ENCODE measurements at places on chromosomes 13 and 19.

DNA sequence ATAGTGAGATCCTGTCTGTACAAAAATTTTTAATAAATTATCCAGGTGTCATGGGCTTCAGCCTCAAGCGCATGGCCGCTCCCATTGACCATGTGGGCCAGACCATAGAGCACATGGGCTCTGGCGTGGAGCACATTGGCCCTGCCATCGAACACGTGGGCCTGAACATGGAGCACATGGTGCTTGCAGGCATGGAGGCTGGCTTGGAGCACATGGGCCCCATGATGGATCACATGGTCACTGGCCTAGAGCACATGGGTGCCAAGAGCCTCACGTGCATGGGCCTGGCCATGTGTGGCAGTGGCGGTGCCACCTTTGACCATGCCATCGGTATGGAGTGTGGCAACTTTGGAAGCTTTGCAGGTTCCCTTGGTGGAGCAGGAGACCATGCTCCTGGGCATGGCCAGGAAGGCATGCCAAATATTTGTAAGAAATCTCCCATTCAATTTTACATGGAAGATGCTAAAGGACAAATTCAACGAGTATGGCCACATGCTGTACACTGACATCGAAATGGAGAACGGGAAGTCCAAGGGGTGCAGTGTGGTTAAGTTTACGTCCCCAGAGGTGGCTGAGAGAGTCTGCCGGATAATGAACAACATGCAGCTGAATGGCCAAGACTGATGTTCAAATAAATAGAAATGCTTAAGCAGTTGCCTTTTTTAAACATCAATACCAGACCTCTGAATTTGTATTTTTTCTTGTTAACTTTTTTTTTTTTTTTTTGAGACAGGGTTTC lies 21.3 kb upstream of the SLC1A5 start:
- no peak for DNase-seq

DNA sequence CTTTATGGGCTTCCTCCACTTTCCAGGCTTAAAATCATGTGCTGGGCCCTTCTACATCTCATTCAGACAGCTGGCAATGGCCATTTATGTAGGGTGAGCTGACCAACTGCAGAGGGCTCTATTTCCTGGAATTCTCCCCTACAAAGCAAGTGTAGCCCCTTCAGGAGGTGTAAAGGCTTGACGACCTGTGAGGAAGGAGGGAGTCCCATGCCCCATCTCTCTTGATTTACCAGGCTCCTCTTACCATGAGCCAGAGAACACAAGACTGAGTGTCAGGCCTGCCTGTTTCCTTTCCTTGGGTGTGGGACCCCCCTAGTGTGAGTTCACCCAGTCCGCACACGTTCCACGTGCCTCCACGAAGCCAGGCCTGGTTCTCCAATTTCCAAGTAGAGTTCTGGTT lies 16.6 kb downstream of the ZNF536 start:
- DNase-seq = no peak

DNA sequence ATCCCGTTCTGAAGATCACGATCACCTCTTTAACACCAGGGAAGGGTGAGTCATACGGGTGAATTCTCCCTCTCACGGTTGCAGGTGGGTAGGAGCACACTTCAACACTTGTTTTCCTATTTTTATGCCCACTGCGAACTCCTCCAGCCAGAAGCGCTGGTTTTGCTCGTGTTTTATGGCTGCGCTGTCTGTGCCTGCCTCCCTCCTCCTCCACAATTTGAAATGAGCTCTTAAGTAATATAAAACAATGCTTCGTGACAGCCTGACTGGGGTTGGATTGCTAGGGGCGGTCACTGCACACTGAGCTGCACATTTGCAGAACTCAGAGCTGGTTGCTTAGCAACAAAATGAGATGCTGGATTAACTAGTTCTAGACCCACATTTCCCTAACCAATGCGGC lies 12.9 kb downstream of the CCDC70 start:
- no peak for DNase-seq

DNA sequence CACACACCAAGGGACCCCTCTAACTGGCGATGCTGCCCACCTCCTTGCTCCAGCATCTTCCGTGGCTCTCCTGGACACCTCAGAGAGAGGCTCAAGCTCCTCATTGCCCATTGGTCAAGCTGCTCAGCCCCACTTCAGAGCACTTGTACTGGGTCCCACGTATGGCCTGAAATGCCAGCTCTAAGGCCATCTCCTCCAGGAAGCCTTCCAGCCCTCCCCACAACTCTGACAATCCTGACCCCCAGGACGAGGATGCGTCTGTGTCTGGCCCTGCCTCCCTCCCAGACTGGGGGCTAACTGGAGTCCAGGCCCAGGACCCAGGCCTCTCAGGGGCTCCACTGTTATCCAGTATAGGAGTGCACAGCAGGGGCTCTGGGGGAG lies 7.9 kb upstream of the HOMER3 start:
- DNase-seq = no peak

DNA sequence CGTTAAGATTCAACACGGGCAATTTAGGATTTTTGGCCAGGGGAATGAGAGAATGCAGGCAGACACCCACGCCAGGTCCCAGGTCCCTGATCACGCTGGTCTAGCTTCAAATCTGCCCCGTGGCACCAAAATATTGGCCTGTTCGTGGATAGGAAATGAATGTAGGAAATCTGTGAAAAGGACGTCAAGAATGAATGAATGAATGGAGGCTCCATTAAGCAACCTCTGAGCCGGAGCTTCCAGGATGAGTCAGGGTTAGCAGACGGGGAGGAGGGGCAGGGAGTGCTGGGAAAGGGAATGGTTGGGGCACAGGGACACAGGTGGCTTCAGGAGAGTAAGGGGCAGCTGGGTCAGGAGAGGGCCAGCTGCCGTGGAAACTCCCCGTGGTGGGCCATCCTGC lies 4.2 kb downstream of the SULT2B1 start:
- DNase-seq = no peak

GRCh38 chr13:74243637-74244526 lies 109.7 kb upstream of the KLF12 start:
- DNase-seq = peak; percentile 53

GRCh38 chr19:460877-461720 lies at the start of gene SHC2:
Gene SHC2, minus strand, starts transcription at chr19:461033. Its CDS starts 37 bp downstream, at chr19:460996.
- DNase-seq = no peak

DNA sequence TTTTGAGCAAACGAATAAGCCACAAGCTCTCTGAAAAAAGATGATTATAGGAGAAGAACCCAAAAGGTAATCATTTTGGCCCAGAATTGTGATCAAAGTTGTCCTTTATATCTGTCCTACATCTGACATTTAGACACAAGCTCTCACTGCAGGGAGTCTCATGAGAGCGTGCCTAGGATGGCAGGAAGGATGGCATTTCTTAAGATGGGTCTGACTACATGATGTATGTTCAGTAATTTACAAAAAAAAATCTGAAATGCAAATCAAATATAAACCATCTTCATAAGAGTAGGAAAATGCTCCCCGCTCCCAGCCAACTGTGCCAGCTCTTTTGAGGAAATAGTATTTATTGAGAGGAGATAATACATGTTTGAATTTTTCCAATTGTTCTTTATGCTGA lies 81.0 kb upstream of the MBNL2 start:
- no peak for DNase-seq

DNA sequence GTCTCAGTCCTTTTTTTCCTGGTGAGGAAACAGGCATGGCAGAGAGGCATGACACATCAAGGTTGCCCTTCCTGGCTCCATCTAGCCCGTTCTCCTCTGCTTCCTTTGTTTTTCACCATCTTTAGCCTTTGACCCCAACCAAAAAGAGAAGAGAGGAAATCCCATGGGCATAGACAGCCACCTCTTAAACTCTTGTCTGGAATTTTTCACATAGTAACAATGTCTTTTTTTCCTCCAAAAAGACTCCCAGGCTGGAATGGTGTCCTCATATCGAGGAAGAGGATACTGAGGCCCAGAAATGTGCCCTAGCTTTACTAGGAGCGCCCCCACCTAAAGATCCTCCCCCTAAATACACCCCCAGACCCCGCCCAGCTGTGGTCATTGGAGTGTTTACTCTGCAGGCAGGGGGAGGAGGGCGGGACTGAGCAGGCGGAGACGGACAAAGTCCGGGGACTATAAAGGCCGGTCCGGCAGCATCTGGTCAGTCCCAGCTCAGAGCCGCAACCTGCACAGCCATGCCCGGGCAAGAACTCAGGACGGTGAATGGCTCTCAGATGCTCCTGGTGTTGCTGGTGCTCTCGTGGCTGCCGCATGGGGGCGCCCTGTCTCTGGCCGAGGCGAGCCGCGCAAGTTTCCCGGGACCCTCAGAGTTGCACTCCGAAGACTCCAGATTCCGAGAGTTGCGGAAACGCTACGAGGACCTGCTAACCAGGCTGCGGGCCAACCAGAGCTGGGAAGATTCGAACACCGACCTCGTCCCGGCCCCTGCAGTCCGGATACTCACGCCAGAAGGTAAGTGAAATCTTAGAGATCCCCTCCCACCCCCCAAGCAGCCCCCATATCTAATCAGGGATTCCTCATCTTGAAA lies at the start of gene GDF15:
GDF15 (plus strand) TSS at position 484 of the 868 bp plus-strand sequence; CDS start at position 516, 32 bp downstream.
- peak; percentile 6 for DNase-seq

GRCh38 chr13:102091231-102091630 lies 310.6 kb downstream of the FGF14 start:
- no peak for DNase-seq

DNA sequence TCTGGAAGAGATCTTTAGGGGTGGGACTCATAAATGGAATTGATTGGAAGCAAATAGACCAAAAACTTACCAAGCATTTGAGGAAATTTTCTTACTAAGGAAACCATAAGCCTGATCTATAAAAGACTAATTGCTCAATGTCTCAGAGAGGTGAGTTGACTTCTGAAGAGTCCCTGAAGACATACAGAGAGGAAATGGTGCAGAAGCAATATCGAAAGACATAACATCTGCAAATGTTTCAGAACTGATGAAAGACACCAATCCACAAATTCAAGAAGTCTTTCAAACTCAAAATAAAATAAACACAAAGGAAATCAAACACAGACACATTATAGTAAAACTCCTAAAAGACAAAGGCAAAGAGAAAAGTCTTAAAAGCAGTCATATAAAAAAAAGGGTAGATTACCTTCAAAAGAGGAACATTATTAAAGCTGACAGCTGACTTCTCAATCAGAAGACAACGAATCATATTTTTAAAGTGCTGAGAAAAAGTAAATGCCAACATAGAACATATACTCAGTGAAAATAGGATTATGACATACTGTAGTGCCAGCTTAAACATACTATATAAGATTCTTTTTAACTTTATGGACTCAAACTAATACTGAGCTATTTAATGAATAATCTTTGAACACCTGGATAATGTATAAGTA lies 45.4 kb upstream of the CALM3 start:
- DNase-seq = no peak

DNA sequence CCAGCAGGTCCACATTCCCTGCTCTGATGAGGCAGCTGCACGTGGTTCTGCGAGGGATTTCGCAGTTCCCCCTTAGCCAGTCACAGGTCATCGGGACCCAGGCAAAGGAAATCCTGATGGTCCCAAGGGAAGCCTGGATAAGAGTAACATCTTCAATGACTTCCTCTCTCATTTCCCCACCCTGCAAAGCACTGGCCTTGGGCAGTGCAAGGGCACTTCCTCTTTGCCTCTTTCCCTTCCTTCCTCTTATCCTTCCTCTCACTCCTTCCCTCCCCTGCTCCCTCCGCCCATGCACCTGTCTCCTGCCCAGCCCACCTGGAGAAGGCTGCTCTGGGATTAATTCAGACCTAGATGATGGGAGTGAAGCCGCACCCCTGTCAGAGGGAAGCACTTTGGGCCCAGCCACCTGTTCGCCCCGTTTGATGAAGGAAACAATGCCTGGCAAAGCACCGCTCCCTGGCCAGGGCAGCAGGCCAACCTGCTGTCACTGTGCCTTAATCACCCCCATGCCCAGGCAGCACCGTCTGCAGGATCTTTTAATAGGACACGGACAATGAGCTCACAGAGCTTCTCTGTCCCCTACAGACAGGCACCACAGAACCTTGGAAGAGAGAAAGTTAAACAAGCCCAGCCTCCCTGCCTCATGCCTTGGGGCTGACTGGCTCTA lies 113.5 kb upstream of the PABPC3 start:
- no peak for DNase-seq

GRCh38 chr19:50909240-50910070 lies 1.7 kb downstream of the KLK4 start:
- no peak for DNase-seq

GRCh38 chr19:44810234-44811121 lies 1.6 kb downstream of the BCAM start:
- no peak for DNase-seq

DNA sequence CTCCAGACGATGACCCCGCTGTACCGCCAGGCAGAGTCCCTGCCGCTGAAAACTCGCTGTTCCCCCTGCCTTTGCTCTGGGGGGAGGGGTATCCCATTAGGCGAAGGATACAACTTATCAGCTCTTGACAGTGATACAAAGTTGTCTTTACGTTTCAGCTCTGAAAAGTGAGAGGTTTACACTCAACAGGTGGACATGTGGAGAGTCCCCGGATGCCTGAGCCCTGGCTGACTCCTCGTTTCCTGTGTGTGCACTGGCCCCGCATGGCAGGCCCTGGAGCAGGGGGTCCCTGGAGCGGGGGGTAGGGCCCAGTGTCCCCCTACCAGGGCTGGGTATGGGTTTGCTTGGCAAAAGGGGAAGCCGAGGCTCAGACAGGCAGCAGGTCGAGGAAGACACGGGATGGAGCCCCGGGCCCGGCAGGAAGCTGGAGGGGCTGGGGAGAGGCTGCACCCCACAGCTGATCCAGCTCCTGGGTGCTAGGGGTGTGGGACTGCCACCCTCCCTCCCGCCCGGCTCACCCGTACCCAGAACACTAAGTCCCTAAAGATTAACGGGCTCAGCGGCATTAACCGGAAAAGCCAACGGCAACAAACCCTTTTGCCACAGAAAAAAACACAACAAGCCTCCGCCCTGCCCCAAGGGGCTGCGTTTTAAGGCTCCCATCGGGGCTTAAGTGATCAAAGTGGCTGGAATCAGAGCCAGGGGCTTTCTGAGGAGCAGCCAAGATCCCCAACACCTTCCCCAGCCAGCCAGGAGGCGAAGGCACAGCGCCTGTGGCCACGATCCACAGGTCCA lies 5.6 kb downstream of the TCF3 start:
- no peak for DNase-seq

- no peak for DNase-seq
These were observed 136.3 kb upstream of the UFM1 start for GRCh38 chr13:38213314-38213713.

DNA sequence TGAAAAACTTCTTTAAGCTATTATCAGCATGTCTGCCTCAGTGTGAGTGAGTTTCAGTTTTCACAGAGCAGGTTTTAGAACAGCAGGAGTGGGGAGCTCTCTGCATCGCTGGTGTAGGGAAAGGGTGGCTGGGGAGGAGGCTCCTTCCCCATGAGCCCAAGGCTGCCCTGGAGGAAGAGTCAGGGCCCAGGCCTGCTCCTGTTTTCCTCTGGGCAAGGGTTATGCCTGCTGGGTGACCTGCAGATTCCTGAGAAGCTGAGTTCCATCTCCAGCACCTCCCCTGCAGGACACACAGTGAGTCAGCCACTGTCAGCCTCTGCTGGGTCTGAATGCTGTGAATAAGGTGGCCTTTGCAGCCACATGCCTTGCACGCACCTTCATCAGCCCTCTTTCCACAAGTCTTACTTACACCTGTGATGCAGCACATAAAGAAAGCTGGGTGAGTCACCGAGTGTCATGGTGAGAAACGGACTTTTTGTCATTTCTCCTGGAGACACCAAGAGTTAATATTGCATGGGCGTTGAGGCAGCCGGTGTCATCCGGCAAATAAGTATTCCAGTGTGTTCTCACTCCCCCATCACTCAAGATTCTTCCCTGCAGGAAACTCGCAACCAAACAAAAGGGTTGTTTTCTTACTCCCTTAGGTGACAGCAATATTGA lies 186.4 kb upstream of the KL start:
- DNase-seq = no peak

GRCh38 chr19:6065685-6066374 lies 44.5 kb downstream of the RFX2 start:
- peak; percentile 60 for DNase-seq

Measured in CD4-positive, alpha-beta T cell treated with Interleukin-6 at 100 ng/mL for 8 hours (primary cell).